ENCODE measurements at places on chromosomes 11 and 22. TPM values are rescaled to one million over a fixed set of nuclear protein-coding genes. Genes with fewer than 3 reads are reported as not detected.

DNA sequence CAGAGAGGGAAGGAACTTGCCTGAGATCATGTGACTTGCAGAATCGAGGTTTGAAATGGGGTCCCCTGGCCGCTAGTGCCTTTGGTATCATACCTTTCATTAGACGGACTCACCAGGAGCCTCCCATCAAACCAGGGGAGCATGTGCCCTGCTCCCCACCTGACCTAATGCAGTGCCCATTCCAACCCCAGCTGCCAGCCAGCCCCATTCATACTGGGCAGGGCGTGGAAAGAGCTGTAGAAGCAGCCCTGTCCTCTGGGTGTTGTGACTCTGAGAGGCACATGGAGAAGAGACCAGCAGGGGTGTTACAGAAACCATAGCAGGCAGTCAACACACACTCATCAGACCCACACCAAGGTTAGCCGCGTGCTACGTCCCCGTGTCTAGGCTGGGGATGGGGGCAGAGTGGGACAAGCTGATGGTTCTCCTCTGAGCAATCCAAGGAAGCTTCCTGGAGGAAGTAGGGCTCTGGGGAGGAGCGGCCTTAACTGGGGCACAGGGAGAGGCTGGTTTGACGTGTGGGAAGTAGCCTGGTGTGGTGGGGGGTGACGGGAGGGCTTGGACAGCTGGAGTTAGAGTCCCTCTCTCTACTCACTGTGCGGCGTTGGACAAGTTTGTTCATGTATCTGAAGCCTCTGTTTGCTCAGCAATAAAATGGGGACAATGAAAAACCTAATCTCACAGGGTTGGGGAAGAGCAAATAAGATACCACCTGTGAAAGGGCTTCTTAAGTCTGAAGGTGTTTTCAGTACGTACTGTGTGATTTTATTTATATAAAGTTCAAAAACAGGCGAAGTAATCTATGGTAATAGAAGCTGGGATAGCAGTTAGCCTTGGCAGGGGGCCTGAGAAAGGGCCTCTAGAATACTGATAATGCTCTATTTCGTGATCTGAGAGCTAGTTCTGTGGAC is 14.0 kb downstream of the GRIK4 start:
- no peak for DNase-seq

DNA sequence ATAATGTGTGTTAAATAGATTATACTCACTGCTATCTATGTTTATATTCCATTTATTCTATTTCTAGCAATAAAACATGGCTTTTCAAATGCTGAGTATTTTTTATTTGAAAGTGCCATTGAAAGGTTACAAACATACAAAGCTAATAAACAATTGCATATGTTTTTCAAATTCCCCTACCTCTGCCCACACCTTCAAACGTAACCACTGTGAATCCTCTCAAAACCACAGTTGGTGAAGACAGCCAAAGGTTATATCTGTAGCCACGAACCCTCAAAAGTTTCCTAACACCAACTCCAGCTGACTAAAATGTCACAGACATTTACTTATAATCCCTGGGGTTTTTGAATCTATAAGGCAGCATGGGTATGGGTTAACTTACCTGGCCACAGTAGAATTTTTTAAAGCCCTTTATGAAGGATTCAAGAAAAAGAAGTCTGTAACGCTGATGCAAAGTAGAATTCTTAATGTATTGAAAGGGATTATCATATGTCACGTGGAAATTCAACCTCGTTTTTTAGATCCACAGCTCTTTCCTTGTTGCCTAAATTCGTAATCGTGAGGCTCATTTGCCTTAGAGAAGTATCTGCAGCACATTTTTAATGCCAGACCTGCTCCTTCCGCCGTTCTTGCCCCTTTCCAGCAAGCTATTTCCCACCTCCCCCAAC is 122.5 kb upstream of the ZC3H12C start:
- no peak for DNase-seq

DNA sequence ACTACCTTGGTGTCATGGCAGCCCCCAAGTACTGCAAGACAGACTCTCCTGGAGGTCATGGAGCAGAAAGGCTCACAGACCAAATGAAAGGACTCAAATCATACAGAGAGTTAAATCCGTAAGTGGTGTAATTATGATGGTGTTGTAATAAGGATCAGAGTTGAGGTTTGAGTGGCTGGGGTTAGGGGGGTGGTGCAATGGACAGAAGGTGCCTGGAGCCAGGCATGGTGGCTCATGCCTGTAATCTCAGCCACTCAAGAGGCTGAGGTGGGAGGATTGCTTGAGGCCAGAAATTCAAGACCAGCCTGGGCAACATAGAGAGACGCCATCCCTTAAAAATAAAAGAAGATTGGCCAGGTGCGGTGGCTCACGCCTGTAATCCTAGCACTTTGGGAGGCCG is 18.7 kb downstream of the ART5 start:
- DNase-seq: no peak

GRCh38 chr22:25495285-25495684 is 69.2 kb upstream of the GRK3 start:
- DNase-seq: no peak

DNA sequence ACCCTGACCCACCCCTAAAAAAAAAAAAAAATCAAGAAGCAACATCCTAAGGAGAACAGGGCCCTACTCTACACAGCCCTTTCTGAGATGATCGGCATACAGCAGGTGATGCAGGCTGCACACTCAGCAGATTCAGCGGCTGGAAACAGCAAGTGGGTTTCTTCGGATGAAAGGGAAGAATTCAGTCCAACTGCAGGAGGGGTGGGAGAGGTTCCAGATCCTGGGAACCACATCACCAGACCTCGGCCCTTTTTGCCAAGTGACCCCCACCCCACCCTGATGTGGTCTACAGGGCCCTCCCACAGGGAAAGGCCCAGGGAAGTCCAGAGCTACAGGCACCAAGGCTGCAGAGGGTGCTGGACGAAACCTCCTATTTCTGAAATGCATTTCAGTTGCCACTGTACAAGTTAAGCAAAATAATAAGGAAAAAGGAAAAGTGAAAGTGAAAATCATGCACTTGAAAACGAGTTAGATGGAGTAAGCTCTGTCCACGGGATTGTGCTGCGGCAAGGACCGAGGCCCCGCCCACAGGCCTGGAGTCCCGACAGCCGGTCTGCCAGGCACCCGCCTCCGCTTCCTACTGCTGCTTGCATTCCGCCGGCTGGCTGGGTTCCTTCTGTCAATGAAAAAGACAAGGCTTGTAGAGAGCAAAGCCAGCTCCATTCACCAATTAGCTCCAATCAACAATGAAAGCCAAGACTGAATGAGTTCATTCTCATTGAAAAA is 16.0 kb upstream of the PHLDA2 start:
- no peak for DNase-seq

DNA sequence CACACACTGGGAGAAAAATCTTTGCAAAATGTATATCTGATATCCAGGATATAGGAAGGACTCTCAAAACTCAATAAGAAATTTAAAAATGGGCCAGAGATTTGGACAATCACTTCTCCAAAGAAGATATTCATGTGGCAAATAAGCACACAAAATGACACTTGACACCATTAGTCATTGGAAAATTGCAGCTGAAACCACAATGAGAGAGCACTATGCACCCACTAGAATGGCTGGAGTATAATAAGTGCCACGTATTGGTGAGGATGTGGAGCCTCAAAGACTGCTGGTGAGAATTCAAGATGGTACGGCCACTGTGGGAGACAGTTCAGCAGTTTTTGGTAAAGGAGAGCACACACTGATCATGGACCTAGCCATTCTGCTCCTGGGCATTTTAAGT is 12.8 kb upstream of the OSBPL5 start:
- no peak for DNase-seq

DNA sequence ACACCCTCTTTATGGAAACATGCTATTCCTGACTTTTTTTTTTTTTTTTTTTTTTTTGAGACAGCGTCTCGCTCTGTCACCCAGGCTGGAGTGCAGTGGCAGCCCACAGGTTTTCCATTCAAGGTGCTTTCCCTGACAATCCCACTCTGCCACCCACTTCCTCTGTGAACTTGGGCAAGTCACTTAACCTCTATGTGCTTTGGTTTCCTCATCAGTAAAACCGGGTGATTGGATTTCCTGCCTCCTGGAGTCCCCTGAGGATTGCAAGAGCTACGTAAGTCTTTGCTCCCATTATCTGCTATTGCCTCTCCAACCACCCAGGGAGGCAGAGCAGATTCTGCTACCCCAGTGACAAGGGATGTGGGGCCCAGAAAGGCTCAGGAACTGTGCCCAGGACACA is 54.1 kb downstream of the CELSR1 start:
- DNase-seq: no peak

- no peak for DNase-seq
Observed at GRCh38 chr11:131483453-131483852, 113.0 kb downstream of the NTM start.

DNA sequence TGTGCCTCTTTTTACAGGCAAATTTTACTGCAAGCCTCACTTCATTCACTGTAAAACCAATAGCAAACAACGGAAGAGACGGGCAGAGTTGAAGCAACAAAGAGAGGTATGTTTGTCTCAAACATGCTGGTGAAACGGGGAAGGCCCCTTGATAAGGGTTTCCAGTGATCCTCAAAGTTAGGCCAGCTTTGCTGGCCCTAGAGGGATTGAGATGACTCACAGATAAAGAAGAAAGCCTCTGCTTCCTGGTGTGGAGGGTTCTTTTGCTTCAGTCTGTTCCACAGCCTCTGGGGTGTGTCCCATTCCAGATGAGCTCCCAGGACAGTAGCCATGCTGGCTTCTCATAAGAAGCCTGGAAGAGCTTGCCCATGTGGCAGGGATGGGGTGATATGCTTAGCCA is 118.9 kb upstream of the PARVA start:
- no peak for DNase-seq

- DNase-seq: no peak
Observed at GRCh38 chr22:36235585-36235984, 3.7 kb downstream of the APOL2 start.

DNA sequence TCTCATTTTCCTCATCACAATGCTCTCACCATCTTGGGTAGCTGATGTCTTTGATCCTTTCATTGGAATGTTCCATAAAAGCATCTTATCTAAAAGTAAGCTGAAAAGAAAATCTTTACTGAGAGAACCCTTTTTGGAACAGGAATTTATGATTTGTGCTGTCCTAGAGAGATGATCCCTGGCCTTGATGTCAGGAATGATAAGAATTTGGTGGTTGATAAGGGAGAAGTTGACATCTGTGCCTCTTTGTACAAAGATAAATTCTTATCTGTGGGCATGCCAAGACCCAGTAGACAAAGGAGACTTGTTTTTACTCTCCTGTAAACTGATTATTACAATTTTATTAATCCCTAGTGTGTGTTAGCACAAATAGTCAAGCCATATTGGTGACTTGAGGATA is 36.9 kb downstream of the NAALAD2 start:
- no peak for DNase-seq

- DNase-seq: no peak
Observed at GRCh38 chr22:24083361-24083760, 72.3 kb downstream of the CABIN1 start.

GRCh38 chr11:35998634-35999033 is 54.8 kb downstream of the LDLRAD3 start:
- DNase-seq: no peak

GRCh38 chr11:20669820-20670684 is 666 bp downstream of the NELL1 start:
- DNase-seq: no peak

- no peak for DNase-seq
Observed at GRCh38 chr11:90254065-90254464, 31.2 kb upstream of the CHORDC1 start.

DNA sequence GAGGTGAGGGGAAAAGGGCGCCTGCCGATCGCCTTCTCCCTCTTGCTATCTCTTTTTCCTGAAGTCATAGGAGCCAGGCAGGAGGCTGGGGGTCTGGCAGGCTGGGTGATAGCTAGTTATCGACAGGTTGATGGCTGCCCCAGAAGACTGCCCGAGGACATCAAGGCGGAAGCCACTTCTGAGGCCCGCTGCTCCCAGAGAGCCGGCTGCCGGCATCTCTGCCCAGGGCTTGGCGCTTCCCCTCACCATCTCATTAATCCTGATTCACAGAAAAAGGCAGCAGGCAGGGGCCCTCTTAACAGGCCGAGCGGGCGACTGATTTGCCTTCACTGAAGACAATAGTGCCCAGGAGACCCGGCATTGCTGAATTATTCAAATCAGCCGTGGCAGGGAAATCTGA is 124.2 kb downstream of the MIAT start:
- no peak for DNase-seq

- no peak for DNase-seq
Observed at GRCh38 chr11:94454301-94454700, 39.3 kb downstream of the MRE11 start.

DNA sequence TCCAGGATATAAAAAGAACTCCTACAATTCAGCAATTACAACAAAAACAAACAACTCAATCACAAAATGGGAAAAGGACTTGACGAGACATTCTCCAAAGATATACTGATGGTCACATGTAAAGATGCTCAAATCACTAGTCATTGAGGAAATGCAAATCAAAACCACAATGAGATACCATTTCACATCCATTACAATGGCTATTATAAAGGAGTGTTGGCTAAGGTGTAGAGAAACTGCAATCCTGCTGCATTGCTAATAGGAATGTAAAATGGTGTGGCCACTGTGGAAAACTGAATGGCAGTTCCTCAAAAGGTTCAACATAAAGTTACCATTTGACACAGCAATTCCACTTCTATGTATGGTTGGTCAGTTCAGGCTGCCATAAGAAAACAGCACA is 11.8 kb upstream of the TBCEL start:
- no peak for DNase-seq

Gene GLYATL2
- total RNA-seq: not detected

Gene OR51B5
- not detected for total RNA-seq

Gene PRDM10
- 17.7 TPM for total RNA-seq

Gene PRR33
- not detected for total RNA-seq
